ENCODE measurements at places on chromosomes 4 and X.
A peak's percentile ranks its signal among the peaks of the same experiment; 100 is the strongest.

DNA sequence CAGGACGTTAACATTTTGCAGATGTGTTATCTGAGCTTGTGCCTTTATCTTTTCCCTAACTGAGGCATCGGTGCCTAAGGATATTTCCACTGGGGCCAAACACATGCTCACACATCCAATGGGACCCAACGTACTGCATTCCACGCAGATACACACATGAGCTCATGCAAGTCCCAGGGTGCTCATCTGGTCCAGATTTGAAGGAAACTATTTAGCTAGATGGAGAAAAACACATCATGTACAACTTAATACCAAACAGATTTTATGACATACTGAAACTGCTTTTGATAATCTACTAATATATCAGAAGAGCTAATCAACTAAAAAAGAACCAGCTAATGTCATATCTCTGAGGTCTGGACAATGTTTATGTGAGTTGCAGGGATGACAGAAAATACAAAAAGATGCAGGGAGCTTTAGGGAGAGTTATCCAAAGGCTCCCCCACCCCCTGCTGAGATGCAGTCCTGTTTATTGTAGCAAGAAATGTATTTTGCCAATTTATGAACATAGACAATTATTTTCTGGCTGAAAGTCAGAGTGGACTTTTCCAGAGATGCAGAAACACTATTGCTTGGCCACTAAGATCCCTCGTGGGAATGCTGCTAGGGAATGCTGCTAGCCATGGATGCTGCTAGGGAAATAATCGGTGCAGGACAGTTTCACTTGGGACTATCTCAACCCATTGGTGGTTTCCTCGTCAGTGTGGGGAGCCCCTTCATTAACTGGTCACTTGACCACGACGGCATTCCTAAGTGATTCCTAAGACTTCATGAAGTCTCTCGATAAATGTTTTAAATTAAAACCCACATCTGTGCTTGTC is 172.8 kb downstream of the SMIM20 start:
- no peak for DNase-seq

DNA sequence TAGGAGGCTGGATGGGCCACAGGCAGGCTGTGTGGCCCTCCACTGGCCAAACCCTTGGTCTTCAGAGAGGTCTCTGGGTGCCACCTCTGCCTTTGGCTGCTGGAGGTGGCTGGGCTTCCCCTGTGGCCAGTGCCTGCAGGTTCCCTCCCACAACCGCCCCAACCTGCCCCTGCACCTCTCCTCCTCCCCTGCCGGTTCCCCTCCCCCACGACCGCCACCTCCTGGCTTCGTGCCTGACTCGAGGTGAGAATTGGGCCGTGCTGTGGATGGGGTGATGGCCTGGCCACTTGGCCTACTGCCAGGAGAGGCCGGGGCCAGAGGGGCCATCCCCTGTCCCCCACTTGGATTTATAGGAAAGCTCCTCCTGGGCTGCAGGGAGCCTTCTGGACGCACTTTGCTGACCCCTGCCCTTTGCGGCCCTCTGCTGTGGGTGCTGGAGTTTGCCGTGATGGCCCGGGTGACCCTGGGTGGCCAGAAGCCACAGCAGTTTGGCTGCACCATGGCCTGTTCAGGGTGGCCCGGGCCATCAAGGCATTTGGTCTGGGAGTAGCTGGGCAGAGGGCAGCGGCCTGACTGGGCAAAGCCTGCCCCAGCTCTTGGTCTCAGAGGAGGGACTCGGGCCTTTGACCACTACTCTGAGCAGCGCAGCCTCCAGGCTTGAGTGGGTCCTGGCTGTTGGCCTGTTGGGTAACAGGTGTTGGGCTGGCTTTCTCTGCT is 3.8 kb downstream of the NAT8L start:
- no peak for DNase-seq

DNA sequence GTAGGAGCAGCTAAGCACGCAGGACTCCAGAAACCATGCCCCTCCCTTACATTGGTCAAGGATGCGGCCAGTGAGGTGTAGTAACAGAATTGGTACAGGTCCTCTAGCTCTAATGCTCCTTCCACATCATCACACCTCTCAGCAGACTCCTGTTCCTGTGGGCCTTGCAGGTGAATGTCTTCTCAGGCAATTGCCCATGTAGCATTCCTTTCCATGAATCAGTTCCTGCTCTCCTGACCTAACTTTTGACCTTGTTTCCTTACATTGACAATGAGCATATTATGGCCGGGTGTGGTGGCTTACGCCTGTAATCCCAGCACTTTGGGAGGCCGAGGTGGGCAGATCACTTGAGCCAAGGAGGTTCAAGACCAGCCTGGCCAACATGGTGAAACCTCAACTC is 31.3 kb downstream of the MAP7D3 start:
- no peak for DNase-seq

DNA sequence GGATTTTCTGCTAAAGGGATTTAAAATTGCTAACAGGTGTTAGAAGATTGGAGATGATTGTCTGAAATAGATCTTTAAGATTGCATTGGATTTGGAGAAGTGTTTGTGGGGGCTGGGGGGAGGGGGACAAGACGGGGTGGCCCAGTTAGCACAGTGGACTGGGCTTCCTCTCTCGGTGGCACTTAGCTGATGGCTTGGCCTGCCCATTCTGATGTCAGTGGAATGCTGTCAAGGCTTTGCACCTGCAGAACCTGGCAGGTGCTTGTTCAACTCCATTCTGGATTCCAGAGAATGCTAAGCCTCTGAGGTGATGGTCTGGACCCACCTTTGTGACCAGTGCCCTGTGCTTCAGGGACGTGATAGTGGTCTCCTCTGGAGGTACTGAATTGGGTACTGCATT is 43.7 kb downstream of the ADD1 start:
- no peak for DNase-seq

DNA sequence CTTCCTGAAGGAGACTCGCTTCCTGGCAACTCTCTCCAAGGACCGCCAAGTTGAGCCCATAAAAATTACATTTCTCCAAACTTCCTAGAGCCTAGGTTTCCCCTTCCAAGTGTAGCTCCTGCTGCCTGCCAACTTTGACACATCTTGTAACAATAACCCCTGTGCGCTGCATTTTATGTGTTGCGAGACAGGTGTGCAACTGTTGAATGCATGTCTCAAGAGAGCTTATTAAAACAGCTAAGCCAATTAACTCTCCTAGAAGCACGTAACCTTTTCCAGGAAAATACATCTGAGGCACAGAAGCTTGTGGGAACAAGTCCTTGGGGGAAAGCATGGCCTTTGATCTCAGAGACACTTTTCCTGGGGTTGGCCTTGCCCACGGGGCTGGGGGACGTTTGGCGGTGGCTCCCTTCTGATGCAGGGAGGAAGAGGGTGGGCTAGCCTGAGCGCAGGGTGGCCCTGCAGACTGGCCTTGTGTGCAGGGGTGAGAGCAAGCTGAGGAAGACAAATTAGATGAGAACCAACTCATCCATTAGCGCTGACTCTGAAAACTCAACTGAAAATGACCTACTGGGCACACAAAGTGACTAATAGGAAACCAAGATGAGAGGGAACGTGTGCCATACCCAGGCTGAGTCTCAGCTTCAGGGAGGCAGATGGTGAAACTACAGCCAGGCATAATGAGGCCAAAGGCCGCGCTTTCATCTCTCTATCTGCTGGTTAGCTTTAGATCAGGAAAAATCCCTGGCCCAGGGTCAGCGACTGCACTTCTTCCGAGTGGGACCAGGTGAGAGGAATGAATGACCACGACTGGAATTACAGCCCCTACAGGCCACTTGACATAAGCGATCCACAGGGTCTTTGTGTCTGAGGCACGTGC is 75.3 kb downstream of the ENPP6 start:
- DNase-seq: no peak

DNA sequence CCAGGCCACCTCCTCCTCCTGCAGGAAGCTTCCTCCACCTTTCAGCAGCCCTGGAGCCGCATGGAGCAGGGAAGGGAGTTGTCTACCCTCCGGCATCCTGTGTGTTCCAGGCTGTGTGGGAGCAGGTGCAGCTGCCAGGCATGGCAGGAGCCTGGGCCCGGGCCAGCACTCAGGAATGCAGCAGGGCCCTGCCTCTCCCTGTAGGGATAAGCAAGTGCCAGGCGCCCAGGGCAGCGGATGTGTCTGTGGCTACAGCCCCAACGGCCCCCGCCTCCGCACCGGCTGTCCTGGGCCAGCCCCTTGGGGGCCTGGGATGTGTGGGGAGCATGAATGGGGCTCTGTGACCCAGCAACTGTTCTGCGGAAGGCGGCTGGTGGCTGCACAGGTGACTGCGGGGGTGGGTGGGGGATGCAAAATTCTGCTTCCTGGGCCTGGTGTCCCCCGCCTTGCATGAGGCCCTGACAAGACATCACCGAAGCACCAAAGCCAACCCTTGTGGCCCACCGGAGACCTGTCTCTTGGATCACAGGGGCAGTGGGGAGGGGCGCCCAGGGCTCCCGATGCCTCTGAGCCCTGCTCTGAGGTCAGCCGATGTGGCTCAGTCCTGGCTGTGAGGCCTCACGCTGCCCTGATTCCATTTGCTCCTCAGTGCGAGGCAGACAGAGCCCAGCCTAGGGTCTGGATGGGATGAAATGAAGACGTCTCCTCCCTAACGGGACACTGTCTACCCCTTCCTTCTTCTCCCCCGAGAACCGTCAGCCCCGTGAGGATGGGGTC is 1.4 kb upstream of the DOK7 start:
- DNase-seq: peak; percentile 76

DNA sequence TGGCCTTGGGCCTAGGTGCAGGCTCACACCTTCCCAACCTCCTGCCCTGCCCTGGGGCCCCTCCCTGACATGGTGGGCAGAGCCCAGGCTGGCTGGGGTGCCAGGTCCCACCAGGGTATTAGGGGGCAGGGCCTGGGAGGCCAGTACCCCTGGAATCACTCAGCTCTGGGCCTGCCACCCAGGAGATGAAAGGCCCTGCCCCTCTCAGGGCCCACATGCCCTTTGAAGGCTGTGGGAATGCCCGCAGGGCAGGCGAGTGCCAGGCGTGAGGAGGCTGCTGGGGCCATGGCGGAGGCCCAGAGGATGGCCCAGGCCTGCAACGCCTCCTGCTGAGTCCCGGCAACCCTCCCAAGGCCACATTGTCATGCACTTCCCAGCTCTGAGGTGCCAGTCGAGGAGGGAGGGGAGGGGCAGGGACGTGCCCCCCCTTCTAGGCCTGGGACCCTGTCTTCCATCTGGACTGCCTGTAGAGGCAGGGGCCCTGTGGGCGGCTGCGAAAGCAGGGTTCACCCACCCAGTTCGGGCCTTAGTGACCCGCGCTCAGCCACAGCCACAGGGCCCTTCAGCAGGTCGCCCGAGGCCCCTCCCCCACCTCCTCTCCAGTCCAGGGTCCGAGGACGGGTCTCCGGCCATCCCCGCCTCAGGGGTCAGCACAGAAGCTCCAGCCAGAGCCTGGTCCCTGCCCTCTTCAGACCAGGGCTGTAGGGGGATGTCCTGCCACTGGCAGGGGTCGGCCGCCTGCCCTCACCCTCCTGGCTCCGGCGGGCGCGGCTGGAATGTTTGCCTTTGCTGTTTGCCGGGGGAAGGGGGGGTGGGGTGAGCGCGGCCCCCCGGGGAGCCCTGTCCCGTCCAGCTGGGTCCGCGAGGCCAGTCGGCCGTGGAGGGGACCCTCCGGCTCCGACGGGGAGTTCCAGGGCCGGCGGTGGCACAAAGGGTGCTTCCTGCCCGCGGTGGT is 26.7 kb upstream of the FGFR3 start:
- no peak for DNase-seq

GRCh38 chrX:70433848-70434351 is 10.7 kb upstream of the DLG3 start:
- DNase-seq: peak; percentile 42

- DNase-seq: peak; percentile 95
Observed at GRCh38 chr4:113355550-113356371, 306.3 kb downstream of the ANK2 start.

GRCh38 chrX:27633328-27633727 is 43.2 kb downstream of the DCAF8L2 start:
- DNase-seq: no peak

DNA sequence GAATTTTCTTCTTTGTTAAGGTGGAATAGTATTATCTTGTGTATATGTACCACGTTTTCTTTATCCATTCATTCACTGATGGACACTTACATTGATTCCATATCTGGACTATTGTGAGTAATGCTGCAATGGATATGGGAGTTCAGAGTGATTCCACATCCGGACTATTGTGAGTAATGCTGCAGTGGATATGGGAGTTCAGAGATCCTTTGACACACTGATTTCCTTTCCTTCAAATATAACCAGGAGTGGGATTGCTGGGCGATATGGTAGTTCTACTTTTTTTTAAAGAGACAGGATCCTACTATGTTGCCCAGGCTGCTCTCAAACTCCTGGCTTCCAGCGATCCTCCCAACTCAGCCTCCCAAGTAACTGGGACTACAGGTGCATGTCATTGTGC is 12.1 kb downstream of the TMEM156 start:
- no peak for DNase-seq

- DNase-seq: peak; percentile 23
Observed at GRCh38 chrX:10341309-10341708, 184.5 kb downstream of the CLCN4 start.

- DNase-seq: no peak
Observed at GRCh38 chr4:151717909-151718628, 42.7 kb downstream of the GATB start.

All from mammary epithelial cell (primary cell).